ENCODE measurements at places on chromosomes 2 and 18.

- DNase-seq: no peak
Measured at GRCh38 chr2:26615860-26616705, 25.1 kb downstream of the CIB4 start.

- no peak for DNase-seq
Measured at GRCh38 chr2:113054066-113054465, 1.4 kb upstream of the IL36B start.

- peak; percentile 87 for DNase-seq
Measured at GRCh38 chr2:105926960-105927678, 182.4 kb downstream of the NCK2 start.

GRCh38 chr2:182668671-182669070 is 47.4 kb upstream of the DNAJC10 start:
- DNase-seq: no peak

GRCh38 chr2:37896319-37896718 is 28.8 kb upstream of the RMDN2 start:
- no peak for DNase-seq

- DNase-seq: no peak
Measured at GRCh38 chr2:233387225-233387624, 32.9 kb downstream of the DGKD start.

DNA sequence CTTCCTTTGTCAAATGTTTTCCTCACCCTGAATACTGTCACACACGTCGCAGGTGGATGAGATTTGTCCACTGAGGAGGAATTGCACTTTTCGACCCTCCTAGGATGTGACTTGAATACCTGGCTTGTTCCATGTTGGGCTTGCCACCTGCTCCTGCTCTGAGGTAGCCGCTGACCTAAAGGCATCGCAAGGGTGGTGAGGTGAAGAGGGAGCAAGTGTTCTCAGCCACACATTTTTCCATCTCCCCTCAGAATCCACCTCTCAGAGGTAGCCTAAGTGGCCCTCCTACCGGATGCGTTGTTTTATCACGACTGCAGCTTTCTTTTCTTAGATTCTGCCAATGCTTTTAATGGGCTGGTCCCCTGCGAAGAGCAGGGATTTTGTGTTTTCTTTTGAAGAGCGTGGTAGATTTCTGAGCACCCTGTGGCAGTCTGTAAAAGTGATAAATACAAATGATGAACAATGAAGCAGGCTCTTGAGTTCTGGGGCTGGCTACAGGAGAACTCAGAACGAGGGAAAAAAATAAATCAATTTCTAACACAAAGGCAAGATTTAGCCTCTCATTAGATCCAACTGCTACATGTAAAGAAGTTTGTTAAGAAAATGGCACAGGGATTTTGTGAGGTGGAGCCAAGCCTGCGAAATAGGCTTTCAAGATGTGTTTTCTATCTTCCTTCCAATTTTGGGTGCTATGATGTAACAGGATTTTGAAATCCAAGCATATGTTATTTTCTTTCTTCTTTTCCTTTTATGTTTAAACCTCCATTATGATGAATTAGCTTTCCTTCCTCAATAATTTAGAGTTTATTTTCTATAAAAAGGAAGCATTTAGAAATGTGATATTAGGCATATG is 386.7 kb downstream of the TGIF1 start:
- no peak for DNase-seq

- no peak for DNase-seq
Measured at GRCh38 chr2:192236136-192236535, 41.4 kb upstream of the TMEFF2 start.

- no peak for DNase-seq
Measured at GRCh38 chr18:51461956-51462355, 264.5 kb upstream of the MEX3C start.

DNA sequence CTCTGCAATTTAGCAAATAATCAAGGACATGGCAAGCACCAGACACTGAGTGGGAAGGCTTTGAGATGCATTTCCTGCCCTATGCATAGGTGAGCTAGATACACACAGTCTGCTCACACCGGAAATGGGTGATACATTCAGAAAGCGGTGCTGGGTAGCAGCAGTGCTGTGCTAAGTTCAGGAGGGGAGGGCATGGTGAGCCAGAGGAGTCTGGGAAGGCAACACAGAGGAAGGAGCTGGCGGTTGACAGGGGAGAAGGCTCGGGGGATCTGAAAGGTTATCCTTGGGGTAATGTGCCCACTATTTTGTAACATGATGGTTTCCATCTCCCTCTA is 57.4 kb upstream of the EPAS1 start:
- DNase-seq: peak; percentile 68

GRCh38 chr2:187509667-187510417 is 44.4 kb downstream of the TFPI start:
- no peak for DNase-seq

DNA sequence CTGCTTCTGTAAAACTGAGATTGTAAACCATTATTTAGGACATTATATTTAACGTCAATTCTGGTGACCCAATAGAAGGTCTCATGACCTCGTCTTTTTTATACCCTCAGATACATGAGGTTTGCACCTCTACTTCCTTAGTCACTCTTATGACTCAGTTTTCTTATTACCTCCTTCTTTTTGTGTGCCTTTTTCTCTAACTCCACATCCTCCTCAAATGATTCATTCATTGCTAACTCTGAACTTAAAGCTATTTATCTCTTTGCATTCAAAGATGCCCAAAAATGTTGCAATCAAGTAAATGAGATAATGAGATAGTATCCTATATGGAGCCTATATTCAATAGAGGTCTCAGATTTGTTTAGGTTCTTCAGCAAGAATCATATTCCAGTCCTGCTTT is 121.0 kb upstream of the KYNU start:
- DNase-seq: no peak

GRCh38 chr2:227377467-227378351 is 1.4 kb downstream of the TM4SF20 start:
- DNase-seq: no peak

DNA sequence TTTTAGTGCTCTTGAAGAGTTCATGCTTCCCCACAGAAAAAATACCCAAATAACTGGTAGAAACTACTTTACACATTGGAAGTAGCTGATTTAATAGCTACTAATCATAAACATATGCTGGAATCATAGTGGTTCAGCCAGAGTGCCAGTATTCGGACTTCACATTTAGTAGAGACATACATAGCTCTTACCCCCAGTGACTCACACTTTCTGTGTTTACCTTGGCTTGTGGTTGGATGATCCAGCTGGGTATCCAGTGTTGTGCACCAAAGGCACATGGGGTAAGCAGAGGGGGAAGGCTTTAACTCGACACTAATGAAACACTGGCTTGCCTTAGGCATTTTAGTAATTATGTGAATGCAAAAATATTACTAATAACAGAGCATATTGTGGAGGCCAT is 18.1 kb downstream of the ARHGAP28 start:
- no peak for DNase-seq

DNA sequence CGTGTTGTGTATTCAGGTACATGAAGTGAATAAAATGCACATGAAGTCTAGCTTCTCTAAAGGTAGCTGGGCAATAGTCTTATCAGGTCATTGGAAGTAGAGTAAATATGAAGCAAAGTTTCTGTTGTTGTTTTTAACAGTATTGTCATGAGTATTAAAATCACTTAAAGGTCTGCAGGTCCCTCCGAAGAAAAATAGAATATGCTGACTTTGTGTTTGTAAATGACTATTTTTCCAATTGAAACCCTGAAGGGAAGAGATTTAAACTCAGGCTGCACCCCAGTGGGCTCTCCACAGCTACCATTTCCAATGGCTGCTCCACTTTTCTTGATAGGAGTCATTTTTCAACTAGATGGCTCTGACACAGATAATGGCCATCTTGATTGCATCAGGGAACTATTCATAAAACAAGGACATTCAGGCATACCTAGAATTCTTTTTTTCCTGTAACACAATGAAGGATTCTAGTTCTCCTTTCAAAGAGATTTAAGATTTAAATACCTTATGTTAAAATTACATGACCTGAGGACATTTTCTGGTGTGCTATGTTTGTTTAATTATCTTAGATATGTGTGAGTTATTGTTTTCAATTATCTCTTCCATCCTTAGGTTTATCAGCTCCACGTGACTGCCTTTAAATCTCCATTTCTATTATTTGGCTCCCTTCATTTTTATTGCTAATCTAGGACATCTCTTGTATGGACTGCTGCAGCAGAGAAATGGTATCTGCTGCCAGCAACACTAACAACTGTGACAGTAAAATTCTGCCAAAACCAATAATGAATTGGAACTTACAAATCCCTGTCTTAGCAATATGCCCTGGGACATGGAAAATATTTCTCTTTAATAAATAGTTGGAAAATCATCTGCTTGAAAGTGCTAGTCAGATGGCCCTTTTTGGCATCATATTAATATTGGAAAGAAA is 149.2 kb upstream of the NOSTRIN start:
- DNase-seq: no peak

GRCh38 chr2:169982929-169983328 is 155.7 kb downstream of the UBR3 start:
- no peak for DNase-seq

- no peak for DNase-seq
Measured at GRCh38 chr18:35182151-35182550, 58.7 kb upstream of the ZNF397 start.

- DNase-seq: no peak
Measured at GRCh38 chr18:10262566-10262965, 191.9 kb upstream of the APCDD1 start.

GRCh38 chr2:200278694-200279316 is 27.7 kb upstream of the SPATS2L start:
- DNase-seq: no peak

GRCh38 chr2:120167272-120167671 is 55.9 kb downstream of the TMEM185B start:
- DNase-seq: no peak

- peak; percentile 56 for DNase-seq
Measured at GRCh38 chr18:2905854-2906703, 59.3 kb downstream of the EMILIN2 start.

GRCh38 chr18:23723121-23723520 is 33.9 kb downstream of the LAMA3 start:
- no peak for DNase-seq

DNA sequence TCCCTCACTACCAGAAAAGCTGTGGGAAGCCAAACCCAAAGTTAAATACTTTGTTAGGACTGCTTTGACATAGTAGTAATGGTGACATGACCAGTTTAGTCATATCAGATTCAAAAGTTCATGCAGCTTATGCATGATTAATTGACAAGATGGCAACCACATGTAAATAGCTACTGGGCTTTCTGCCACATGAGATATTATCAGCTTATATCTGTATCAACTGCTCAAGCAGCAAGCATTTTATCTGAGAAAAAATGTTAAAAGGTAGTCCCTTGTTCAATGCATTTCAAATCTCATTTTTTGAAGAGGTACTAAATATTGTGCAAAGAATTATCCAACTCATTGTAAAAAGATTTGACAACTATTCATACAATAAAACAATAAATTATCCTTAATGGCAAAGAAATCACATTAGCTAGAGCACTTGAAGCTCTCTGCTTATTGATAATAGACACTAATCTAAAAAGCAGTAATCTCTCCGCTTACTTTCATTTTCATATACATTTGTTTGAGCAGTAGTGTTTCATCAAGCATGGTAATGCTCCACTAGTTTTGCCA is 993.6 kb upstream of the NXPH2 start:
- DNase-seq: no peak

DNA sequence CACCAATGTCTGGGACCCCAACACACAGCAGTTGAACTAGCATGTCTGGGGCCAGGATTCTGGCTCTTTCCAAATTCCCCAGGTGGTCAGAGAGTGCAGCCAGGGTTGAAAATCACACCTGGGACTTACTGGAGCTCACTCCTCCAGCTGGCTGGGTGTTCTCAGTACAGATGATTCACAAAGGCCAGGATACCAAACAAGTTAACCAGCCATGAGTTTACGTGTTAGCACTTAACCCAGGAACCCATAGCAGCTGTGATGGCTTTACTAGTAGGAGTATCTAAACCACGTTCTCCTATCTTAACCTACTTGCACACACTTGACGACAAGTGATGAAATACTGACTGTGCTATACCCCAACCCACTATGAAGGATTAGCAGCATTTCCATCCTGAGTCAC is 222.8 kb downstream of the FBXO15 start:
- DNase-seq: no peak

DNA sequence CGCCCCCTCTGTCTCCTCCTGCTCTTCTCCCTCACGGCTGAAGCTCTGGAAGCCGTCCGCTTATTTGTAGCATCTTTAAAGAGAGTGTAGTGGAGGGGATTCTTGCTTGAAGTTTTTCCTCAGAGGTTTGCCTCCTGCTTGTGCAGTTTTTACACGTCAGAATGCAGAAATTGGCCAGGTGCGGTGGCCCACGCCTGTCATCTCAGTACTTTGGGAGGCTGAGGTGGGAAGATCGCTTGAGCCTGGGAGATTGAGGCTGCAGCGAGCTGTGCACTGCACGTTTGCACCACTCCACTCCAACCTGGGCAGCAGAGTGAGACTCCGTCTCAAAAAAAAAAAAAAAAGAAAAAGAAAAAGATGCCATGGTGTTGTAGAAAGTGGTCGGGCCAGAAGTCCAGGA is 69.0 kb downstream of the ITGB1BP1 start:
- no peak for DNase-seq
